ENCODE measurements at places on chromosomes 6 and 20.

DNA sequence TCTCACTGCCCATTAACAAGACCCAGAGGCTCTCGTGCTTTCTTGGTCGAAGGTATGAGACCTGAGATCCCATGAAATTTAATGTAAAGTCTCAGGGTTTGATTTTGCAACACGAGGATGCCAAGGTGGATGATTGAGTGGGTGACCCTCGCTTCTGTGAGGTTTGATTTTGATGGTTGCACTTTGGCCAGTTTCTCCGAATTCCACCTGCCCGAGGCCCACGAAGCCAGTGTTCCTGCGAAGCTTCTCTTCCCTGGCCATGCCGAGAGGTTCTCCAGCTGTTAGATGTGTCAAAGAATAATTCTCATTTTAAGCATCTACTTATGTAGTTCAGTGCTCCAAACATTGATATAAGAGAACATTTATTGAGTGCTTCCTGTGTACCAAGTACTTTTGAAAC lies at the start of gene KIF25:
Gene KIF25 (plus strand): TSS at position 30 of the 400 bp plus-strand sequence. CDS start 31,915 bp downstream, outside the sequence.
- no peak for DNase-seq

GRCh38 chr20:37537505-37537904 lies 9.8 kb upstream of the BLCAP start:
- DNase-seq = no peak

DNA sequence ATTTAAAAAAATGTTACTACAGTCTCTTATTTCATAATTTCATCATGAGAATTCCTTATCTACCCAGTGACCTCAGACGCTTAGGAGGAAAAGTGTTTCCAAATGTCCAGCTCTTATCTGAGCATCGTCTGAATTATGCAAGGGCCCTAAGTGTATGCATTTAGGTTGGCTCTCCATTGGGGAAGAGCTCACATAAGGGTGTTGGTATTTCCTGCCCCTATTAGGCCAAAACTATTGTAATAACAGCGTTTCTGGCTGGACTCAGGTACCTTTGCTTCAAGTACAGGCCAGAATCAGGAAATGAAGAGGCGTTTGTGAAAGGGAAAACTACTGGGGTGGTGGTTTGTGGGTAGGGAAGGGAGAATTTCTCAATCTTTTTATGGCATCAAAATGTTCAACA lies 40.4 kb upstream of the SGK1 start:
- DNase-seq = no peak

DNA sequence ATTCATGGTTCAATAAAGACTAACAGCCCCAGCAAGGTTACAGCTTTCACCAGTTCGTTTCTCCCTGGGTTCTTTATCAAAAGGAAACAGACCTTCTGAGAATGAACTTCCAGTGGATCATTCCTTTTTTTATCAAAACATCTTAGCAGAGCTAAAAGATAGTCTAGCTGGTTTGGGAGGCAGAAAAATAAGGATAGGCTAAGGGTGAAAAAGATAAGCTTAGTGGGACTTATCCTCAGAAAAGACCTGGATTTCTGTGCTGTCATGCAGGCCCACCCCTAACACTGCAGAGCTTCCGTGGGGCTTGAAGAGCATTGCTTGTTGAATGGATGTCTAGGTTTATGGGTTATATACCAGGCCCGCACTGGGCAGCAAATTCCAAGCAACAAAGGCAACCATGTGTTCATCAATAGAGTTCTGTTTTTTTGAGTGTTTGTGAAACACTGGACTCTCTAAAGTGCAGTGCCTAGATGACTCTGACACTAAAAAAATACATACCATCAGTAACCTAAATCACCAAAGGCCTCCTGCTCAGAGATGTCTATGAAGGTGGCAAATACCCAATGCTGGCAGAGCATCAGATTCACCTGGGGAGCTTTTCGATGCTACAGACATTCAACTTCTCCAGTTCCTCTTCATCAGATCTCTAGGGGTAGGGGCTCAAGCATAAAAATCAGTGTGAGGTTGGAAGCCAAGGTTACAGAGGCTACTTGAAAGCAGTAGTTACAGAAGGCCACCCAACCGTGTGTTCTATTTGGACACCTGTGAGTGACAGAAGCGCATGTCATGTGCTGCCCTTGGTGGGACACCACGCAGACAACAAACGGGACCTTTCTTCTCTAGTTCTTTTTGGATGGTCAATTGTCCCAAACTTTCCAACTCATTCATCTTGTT lies 53.0 kb downstream of the TNFAIP3 start:
- DNase-seq = no peak

- DNase-seq = no peak
Measured at GRCh38 chr6:53866226-53866625, 71.4 kb downstream of the LRRC1 start.

GRCh38 chr6:54085541-54085940 lies 25.7 kb upstream of the MLIP start:
- DNase-seq = no peak

- no peak for DNase-seq
Measured at GRCh38 chr6:680251-680650, 12.7 kb downstream of the EXOC2 start.

DNA sequence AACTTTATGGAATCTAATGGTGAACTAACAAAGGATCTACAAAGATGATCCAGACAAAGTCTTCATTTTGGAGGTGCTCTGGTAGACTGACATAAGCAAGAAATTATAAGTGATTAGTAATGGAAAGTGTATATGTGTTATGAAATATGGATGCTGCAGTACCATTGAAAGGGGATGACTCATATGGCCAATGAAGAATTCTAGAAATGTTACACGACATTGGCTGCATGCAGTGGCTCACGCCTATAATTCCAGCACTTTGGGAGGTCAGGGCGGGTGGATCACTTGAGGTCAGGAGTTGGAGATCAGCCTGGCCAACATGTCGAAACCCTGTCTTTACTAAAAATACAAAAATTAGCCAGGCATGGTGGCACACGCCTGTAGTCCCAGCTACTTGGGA lies 23.5 kb downstream of the CFAP206 start:
- DNase-seq = no peak

DNA sequence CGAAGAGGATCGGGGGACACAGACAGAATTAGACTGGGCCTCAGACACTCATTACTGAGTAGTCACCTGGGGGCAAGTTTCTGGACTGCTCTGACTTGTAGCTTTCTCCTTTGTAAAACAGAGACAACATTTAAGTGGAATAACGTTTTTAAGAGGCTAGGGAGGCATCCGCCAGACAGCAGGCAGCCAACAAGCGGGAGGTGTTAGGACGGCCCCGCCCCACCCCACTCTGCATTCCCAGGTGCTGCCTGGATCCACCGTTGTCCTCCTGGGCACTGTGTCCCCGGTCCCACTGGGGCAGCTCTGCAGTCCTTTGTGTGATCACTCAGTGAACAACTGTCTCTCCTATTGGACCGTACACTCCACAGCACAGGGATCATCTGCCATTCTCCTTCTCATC lies 113.8 kb downstream of the IRF4 start:
- no peak for DNase-seq

GRCh38 chr6:42281570-42281969 lies 63.9 kb upstream of the MRPS10 start:
- DNase-seq = peak; percentile 60

GRCh38 chr6:153032255-153032882 lies 29.9 kb upstream of the MTRF1L start:
- peak; percentile 6 for DNase-seq

DNA sequence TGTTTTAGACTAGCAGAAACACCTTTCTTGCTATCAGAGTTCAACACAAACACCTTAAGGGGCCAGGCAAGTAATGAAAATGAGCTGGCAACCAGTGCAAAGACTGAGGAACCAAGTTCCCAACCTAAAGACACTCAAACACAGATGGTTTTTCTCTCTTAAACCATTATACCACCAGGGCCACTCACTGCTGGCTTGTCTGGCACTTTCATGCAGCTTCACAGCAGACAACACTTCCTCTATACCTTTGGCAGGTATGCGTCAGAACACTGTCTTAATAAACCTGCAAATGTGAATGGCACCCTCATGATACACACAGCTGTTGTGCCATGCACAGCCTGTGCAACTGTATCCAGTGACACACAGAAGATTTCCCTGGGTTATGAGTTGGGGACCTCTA lies 41.6 kb downstream of the NFATC2 start:
- DNase-seq = peak; percentile 70

DNA sequence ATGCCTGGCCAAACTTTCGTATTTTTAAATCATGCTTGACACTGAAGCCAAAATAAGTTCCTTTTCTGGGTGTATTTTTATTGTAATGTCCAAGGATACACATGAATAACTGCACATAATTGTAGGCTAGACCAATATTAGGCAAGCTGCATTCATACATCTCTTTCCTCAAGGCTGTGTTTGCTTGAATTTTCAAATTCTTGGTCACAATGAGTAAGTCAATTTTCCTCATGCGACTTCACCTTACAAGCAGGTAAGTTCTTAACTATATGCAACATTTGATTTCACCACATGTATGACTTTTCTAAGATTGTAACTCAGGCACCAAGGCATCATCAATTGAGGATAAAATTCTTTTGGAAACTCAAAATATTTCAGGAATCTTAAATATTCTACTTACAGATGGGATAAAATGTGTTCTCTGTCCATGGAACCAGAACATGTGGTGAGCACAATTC lies 112.4 kb upstream of the ZNF217 start:
- no peak for DNase-seq

GRCh38 chr20:19943061-19943521 lies 74.1 kb upstream of the NAA20 start:
- DNase-seq = peak; percentile 16

DNA sequence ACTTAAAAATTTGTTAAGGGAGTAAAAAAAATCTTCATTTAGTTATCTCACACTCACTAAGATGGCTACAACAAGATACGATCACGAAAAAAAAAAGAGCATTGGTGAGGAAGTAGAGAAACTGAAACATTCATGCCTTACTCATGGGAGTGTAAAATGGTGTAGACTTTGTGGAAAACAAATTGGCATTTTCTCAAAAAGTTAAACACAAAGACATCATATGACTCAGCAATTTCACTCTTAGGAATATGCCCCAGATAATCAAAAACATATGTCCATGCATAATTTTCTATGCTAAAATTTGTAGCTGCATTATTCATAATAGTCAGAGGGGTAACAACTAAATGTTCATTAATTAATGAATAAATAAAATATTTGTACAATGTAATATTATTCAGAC lies 120.9 kb upstream of the IRAK1BP1 start:
- DNase-seq = no peak

DNA sequence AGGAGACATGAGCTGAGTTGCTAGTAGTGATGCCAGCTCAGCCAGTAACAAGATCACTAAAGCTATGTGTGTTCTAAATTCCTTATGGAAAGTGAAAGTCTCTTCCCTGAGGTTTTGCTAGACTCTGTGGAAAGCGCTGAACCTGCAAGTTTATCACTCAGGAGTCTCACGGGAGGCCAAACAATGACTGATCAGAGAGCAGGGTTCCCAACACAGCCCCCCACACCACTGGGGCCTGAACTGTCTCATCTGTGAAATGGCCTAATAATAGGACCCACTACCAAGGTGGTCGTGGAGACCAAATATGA lies 19.9 kb downstream of the ACSS1 start:
- DNase-seq = no peak

GRCh38 chr20:31848088-31848999 lies 2.9 kb upstream of the FOXS1 start:
- no peak for DNase-seq

GRCh38 chr6:14501240-14501639 lies 383.7 kb downstream of the CD83 start:
- DNase-seq = no peak

DNA sequence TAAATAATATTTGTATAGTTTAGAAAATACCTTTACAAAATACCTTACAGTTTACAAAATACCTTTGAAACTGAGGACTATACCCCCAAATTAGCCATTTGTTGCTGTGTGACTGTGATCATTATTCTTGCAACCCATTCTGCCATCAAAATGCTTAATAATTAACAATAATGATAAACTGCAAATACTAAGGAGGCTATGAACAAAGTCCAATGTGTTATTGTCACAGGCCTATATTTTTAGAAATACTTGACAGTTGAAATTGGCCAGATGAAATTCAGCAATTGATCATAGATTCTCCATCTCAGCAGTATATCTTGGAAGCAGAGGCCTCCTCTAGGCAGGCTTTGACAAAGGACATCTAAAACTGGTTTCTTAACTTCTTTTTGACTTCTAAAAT lies 178.6 kb downstream of the HS3ST5 start:
- DNase-seq = no peak

DNA sequence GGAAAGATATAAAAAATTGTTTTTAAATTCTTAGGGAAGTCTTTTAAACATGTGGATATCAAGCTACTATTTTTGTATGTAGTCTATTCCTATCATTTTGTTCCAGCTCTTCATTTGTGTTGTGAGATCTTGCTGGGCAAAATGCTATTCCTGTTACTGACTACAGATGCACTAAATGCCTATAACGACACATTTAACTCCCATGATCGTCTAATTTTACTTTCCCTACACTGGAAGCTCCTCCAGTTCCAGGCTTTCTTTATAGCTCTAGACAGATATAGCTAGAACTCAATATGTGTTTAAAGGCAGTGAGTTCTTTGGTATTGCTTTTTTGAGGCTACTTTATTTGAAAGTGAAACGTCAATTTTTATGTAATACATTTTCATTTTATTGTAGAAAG lies 971.5 kb upstream of the CITED2 start:
- DNase-seq = no peak

DNA sequence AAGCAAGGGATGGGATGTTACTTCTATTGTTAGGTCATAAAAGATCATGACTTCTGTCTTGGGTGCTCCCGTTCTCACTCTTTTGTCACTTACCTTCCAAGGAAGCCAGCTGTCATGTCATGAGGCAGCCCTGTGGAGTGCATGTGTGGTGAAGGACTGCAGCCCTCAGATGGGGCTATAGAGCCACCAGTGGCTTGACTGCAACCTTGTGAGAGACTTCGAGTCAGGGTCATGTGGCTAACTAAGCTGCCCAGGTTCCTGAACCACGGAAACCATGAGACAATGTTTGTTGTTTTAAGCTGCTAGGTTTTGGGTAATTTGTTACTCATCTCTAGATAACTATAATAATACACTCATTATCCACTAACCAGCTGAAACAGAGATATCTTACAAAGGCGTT lies 477.1 kb downstream of the BTBD3 start:
- DNase-seq = no peak

DNA sequence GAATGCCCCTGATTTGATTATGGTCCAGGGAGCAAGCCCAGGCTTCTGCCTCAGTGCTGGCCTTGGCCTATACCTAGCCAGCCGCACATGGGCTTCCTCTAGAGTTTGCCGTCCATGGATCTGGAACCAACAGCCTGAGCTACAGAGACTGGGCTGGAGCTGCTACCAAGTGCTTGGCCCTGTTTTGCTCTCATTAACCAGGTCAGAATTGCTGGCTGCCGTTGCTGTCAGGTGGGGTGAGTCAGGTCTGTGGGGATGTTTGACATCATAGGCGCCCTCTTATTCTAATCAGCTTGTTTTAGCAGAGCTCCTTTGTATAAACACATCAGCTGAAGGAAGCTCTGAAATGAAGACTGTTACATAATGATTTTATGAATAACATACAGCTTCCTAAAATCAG lies 83.1 kb upstream of the PHACTR2 start:
- DNase-seq = no peak

DNA sequence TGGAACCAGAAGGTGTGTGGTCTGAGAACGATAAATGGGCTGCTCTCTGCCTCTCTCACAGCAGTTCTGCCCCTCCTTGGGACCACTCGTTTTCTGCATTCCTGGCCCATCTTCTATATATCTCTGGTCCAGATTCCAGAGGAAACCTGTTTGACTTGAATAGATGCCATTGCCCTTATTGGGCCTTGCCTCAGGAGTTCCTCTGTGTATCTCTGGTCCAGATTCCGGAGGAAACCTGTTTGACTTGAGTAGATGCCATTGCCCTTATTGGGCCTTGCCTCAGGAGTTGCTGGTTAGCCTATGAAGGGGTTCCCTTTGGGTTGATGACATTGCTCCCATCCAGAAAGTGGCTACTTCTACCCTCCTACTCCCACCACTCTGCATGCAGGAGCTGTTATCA lies 189.4 kb downstream of the SLC16A10 start:
- no peak for DNase-seq

All from CD4-positive, alpha-beta T cell treated with Interleukin-4 for 1 hour (primary cell).